NCI-H446 treated with DMSO at 0.1 percent for 48 hours (cell line): ENCODE measurements at places on chromosomes 1 and 21.

- DNase-seq: no peak
Measured at GRCh38 chr1:154190550-154190949, 1.4 kb downstream of the TPM3 start.

DNA sequence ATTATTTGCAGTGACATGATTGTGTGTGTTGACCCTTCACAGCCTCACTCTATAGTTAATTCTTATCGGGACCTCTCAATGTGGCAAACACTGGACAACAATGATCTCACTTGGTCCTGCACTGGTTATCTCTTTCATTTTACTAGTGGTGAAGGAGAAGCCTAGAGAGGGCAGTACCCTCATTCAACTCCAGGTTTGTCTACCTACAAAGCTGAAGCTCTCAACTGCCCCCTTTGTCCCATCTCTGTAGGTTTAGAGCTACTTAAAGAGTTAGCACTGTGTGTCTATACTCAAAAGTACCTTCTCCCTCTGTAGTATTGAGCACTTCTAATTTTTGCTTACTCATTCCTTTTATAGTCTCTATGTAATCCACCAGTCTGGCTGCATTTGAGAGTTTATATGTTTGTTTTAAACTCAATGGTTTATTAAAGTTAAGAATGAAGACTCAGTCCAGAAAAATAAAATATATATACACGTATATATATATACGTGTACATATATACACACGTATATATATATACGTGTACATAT is 40.9 kb upstream of the BCL9 start:
- no peak for DNase-seq

GRCh38 chr1:6603915-6604558 is 1.4 kb upstream of the KLHL21 start:
- no peak for DNase-seq

DNA sequence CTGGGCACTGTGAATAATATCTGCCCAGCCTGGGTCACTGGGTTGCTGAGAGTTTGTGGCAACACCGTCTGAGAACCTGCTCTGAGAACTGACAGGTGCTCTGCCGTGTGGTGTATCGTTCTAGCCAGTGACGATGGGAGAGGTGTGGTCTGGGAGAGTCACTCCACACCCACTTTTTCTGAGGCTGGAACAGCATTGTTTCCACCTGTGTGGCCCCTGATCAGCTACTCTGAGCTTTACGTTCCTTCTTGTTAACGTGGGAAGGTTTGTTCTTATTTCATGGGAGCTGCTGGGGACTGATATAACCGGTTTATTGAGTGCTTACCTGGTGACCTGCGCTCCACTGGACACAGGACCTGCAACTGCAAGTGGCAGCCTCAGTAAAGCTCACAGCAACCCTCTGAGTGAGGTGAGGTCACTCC is 34.8 kb upstream of the TENT5C start:
- DNase-seq: no peak

- DNase-seq: no peak
Measured at GRCh38 chr1:192983349-192983980, 75.7 kb downstream of the UCHL5 start.
